Stimulated activated CD8-positive, alpha-beta memory T cell treated with anti-CD3 and anti-CD28 coated beads, Interleukin-7, amount 100 ng/mL, for 1 hour (primary cell): ENCODE measurements at places on chromosomes 16 and 17.

- no peak for DNase-seq
These were observed 134.6 kb downstream of the GAS7 start for GRCh38 chr17:10063730-10064241.

DNA sequence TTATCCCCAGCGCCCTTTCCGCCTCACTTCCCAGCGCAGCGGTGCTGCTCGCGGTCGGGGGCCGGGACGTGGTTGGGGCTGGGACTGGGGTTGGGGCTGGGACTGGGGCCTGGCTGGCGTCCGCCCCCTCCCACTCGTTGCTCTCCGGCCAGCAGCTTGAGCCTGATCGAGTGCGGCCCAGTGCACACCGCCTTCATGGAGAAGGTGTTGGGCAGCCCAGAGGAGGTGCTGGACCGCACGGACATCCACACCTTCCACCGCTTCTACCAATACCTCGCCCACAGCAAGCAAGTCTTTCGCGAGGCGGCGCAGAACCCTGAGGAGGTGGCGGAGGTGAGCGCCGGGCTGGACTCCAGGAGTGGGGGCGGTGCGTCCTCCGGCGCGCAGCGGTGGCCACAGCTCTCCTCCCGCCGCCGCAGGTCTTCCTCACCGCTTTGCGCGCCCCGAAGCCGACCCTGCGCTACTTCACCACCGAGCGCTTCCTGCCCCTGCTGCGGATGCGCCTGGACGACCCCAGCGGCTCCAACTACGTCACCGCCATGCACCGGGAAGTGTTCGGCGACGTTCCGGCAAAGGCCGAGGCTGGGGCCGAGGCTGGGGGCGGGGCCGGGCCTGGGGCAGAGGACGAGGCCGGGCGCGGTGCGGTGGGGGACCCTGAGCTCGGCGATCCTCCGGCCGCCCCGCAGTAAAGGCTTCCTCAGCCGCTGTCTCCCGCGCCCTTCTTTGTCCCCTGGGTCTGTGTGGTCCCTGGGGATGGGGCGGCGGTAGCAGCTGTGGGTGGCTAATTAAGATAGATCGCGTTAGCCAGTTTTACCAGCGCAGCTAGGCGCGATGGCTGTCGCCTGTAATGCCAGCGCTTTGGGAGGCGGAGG is 1.8 kb downstream of the HSD17B1 start:
- DNase-seq, result peak; percentile 49

GRCh38 chr16:85055493-85056210 is 28.1 kb downstream of the KIAA0513 start:
- DNase-seq, result peak; percentile 39

GRCh38 chr17:74380959-74381808 is 13.9 kb downstream of the GPR142 start:
- no peak for DNase-seq

- DNase-seq, result no peak
These were observed 18.5 kb downstream of the NME3 start for GRCh38 chr16:1752853-1753252.

- DNase-seq, result no peak
These were observed 9.5 kb downstream of the ALOX15 start for GRCh38 chr17:4631836-4632580.

- DNase-seq, result peak; percentile 5
These were observed 480.0 kb downstream of the PMP22 start for GRCh38 chr17:14784997-14785696.

DNA sequence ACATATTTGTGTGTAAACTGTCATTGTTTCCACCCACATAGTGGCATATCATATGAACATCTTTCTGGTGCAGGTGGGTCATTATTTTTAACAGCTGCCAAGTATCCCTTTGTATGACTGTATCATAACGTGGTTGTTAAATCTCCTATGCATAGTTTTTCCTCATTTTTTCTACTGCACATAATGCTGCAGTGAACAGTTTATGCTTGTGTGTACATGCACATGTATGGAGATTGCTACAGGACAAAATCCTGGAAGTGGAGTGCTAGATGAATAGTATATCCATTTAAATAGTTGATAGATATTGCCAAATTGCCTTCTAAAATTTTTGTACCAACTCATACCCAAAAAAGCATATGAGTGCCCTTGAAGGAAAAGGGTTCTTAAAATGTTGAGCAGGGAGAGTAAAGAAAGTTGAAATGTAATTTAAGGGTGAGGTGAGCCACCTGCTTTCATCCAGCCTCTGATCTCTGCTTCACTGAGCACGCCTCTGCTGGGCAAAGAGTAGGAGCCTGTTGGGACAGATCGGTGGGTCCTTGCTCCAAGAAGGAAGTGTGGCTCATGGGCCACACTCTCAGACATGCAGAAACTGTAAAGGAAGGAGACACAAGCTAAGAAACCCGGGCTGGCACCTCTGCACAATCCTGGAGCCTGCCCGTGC is 55.3 kb downstream of the HLF start:
- DNase-seq, result no peak

GRCh38 chr17:44277976-44278375 is 10.0 kb upstream of the SLC4A1 start:
- DNase-seq, result no peak

DNA sequence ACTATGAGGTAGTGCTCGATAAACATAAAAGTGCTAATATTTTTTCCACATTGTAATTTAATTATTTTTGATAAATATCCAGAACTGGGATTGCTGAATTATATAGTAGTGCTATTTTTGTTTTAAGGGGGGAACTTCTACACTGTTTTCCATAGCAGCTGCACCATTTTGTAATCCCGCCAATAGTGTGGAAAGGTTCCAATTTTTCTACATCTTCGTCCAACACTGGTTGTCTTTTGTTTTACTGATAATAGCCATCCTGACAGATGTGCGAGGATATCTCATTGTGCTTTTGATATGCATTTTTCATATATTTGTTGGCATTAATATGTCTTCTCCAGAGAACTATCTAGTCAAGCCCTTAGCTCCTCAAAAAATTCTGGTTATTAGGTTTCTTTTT is 259.6 kb upstream of the KCNJ16 start:
- DNase-seq, result no peak

GRCh38 chr17:12982224-12982623 is 35.6 kb downstream of the ELAC2 start:
- no peak for DNase-seq

GRCh38 chr17:49633762-49634484 is 44.0 kb downstream of the SPOP start:
- no peak for DNase-seq

- DNase-seq, result no peak
These were observed 43.6 kb downstream of the NUP93 start for GRCh38 chr16:56773532-56773931.

- no peak for DNase-seq
These were observed 69.5 kb downstream of the JPH3 start for GRCh38 chr16:87671715-87672270.

DNA sequence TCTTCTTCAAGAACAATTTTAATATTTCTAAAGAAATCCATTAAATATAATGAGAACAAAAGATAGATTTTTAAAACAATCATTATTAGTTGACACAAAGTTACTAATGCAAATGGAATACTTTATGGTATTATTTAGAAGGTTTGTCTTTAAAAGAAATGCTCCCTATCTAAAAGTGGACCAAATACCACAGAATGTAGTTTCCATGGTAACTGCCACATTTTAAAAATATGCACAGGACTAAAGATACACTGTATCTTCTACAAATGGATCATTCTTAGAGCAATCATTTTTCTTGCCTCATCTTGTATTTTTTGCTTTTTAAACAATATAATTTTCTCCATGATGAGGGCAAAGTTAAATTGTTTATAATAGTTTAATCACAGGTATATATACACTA is 296.0 kb downstream of the CEP112 start:
- no peak for DNase-seq

GRCh38 chr16:13898233-13898632 is 21.7 kb upstream of the ERCC4 start:
- DNase-seq, result no peak

DNA sequence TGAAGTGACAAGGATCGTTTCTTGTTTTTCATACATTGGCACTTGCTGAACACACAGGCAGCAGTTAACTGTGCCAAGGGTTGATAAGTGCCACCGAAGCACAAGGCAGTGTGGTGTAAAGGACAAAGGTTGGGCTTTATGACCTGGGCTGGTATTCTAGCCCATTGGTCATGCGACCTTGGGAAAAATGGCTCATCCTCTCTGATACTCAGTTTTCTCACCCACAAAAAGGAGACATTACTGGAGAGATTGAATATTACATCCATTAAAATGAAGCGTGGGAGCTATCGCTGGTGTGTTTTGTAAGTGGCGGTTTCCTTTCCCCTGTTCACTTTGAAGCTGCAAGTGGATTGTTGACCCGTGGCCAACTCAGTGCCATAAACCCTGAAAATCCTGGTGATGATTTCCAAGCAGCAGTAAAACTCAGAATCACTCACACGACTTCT is 216.9 kb downstream of the HAPSTR1 start:
- no peak for DNase-seq

- DNase-seq, result no peak
These were observed 7.1 kb upstream of the GHDC start for GRCh38 chr17:42201458-42201772.

GRCh38 chr16:81778861-81779535 is at the start of gene PLCG2:
Gene PLCG2, plus strand, starts transcription at chr16:81779291. Its CDS starts 6,699 bp downstream, at chr16:81785990.
- peak; percentile 53 for DNase-seq

DNA sequence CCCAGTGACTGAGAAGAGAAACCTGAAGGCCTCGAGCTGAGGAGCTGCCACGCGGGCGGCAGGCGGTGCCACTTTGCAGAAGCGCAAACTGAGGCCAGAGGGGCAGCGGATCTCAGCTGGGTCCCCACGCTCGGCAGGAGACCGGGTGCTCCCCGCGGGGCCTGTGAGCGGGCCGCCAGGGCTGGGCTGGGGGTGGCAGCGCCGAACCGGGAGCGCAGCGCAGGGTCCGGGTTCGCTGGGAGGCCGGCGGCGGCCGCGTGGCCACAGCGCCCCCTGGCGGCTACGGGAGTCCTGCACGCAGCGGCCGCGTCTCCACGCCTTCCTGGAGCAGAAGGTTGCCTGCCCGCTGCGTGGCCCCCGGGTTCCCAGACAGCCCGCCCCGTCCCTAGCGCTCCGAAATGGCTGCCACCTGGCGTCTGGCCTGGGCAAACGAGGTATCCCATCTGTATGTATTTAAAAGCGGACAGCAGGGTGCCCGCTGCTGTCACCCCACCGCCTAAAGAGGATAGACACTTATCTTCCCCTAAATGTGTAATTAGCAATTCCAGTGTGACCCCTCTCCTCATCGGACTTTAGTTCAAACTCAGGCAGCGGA is 96.1 kb upstream of the CDH5 start:
- DNase-seq, result peak; percentile 28

DNA sequence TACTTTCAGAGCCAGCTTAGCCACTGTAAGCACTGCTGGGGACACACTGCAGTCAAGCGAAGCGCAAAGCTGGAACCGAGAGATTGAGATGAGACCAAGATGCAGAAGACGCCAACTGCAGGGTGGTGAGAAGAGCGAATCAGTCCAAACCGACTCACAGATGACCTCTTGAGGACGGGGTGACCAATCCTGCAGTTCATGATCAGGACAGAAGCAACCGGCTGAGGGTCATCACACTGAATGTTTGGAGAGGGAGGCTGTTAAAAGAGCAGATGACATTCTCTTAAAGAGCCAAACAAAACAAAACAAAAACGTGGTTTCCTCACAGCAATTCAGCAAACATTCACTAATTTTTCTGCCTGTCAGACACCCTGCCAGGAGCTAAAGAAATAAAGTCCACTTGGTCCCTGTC is 8.5 kb downstream of the HASPIN start:
- DNase-seq, result no peak

- DNase-seq, result no peak
These were observed 57.4 kb upstream of the NKD1 start for GRCh38 chr16:50490828-50491227.

- DNase-seq, result no peak
These were observed at the start of gene CES2 for GRCh38 chr16:66935314-66936011. Gene CES2, plus strand, starts transcription at chr16:66935516. Its CDS starts 120 bp downstream, at chr16:66935636.

- no peak for DNase-seq
These were observed 8.2 kb downstream of the UBE2I start for GRCh38 chr16:1317479-1318267.

DNA sequence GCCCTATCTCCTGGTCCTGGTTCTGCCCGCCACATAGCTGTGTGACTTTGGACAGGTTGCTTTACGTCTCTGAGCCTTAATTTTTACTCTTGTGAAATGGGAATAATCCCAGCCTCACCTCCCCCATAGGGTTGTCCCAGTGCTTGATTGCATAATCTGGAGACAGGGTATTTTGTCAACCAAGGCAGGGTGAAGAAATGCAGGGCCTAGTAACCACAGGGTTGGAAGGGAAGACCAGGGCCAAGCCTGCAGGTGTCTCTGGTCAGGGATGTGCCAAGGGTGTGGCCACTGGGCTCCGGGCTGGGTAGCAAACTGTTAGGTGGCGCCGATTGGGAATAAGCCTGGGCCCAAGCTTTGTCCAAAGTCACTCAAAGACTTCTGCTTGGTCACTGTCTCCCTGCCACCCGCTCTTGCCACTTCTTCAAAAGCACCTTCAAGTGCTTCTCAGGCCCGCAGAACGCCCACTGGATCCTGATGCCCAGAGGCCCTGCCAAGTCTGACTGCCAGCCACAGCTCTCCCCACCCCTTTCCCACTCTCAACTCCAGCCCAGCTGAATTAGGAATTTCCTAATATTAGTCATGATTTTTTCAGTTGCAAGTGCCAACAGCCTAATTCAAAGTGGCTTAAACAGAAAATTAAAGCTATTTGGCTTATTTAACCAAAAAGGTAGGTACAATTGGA is 20.6 kb upstream of the COL1A1 start:
- no peak for DNase-seq

DNA sequence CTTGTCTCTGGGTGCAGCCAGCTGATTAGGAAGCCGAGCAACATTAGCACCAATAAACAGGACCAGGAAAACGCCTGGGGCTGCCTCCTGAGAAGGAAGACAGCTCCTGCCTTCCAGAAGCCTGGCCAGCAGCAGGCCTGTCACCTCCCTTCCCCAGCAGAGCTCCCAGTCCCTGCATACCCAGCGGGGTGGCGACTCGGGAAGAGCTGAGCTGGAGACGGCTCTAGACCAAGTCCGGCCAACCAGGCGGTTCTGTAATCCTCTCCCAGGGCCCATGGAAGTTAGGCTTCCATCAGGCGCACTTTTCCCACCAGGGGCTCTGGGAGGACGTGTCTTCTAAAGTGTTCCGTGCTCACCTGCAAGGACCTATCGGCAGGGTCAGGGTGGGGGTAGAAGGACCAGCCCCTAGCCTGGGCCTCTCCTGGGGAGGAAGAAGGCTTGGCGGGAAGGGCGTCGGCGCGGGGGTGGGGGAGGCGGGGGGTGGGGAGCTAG is 12.0 kb upstream of the CLUH start:
- DNase-seq, result no peak

DNA sequence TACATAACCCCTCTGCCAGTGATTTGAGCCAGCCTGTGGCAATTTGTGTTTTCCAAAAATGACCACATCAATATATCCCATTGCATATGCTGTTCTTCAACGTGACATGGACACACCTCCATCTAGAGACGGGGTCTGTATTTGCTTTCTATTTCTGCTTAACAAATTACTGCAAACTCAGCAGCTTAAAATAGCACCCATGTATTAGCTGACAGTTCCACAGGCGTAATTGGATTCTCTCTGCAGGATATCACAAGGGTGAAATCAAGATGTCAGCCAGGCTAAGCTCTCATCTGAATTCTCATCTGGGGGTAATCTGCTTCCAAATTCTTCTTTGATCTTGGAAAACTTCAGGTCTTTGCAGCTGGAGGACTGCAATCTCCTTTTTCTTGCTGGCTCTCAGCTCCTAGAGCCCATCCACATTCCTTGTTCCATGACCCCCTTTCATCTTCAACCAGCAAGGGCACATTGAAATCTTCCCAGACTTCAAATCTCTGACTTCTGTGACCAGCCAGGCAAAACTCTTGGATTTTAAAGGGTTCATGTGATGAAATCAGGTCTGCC is 8.2 kb downstream of the KRT9 start:
- DNase-seq, result no peak

- DNase-seq, result no peak
These were observed 7.5 kb upstream of the GJD3 start for GRCh38 chr17:40372031-40372430.
